Natural killer cell (primary cell): ENCODE measurements at places on chromosomes 7 and 10.

- no peaks in the 10 kb centered on the region for H3K4me1 ChIP-seq
- H3K27ac ChIP-seq: no peak overlapping the region
- H3K36me3 ChIP-seq: no peaks in the 10 kb centered on the region
- H3K27me3 ChIP-seq: no peaks in the 10 kb centered on the region
Measured at GRCh38 chr10:31121757-31122577, 90.3 kb upstream of the ZNF438 start.

GRCh38 chr7:18276380-18276779, 219.2 kb upstream of the HDAC9 start:
- H3K27ac ChIP-seq: no peak overlapping the region
- H3K4me3 ChIP-seq: no peak overlapping the region
- no peak for DNase-seq
- H3K4me1 ChIP-seq: no peaks in the 10 kb centered on the region
- no peaks in the 10 kb centered on the region for H3K36me3 ChIP-seq

DNA sequence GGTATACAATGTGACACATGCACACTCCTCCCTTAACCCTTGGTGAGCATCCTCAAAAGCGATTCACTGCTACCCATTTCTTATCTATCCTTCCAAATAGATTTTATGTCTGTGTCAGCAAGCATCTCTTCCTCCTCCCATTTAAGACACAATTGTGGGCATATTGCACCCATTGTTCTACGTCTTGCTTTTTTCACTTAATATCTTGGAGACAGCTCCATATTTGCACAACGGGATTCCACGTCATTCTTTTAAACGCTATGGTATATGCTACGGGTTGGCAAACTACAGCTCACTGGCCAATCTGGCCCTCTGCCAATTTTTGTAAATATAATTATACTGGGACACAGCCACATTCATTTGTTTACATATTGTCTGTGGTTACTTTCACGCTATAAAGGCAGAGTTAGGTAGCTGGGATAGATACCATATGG, 88.6 kb downstream of the RNF216 start:
- H3K4me1 ChIP-seq: peaks cover 61% of the 10 kb centered on the region
- H3K36me3 ChIP-seq: peaks cover 7% of the 10 kb centered on the region
- no peaks in the 10 kb centered on the region for H3K27me3 ChIP-seq

GRCh38 chr7:44977304-44977958, 1.4 kb downstream of the MYO1G start:
- peak overlapping the region; percentile 96 for H3K27ac ChIP-seq
- DNase-seq: peak; percentile 64
- H3K4me3 ChIP-seq: peak overlapping the region; percentile 93
- H3K4me1 ChIP-seq: peaks cover 84% of the 10 kb centered on the region

- no peak overlapping the region for H3K4me3 ChIP-seq
- no peaks in the 10 kb centered on the region for H3K27me3 ChIP-seq
- DNase-seq: no peak
Measured at GRCh38 chr10:131825150-131825848, 75.5 kb upstream of the PPP2R2D start.

DNA sequence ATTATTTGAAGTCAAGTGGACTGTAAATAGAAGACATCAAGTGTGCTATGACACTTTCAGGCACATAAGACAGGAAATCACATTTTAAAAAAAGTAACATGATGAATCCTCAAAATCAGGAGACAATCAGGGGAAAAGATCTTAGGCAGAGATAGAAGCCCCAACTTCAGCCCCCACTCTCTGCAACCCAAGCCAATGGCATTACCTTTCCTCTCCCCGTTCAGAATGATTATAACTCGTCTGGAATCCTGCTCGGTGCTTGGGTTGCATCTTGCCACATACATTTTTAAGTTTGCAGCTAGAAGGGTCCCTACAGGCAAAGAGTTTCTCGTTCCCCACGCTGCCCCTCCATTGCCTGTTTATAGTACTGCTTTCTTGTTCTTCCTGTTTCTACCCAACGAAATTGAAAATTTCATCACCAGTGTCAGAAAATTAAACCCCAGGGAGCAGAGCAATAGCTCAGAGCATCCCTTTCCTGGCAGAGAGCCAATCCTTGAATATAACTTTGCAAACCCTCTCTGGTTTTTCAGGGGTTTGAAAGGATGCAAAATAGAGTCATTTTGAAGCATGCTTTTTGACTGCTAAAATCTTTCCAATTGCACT, 260.5 kb upstream of the AOAH start:
- H3K4me3 ChIP-seq: no peak overlapping the region
- H3K27ac ChIP-seq: no peak overlapping the region
- no peak for DNase-seq
- no peaks in the 10 kb centered on the region for H3K36me3 ChIP-seq

- no peaks in the 10 kb centered on the region for H3K27me3 ChIP-seq
- no peak for DNase-seq
- peaks cover 41% of the 10 kb centered on the region for H3K36me3 ChIP-seq
- H3K27ac ChIP-seq: no peak overlapping the region
- peaks cover 53% of the 10 kb centered on the region for H3K4me1 ChIP-seq
- no peak overlapping the region for H3K4me3 ChIP-seq
Measured at GRCh38 chr7:5394264-5395105, 29.1 kb downstream of the TNRC18 start.

DNA sequence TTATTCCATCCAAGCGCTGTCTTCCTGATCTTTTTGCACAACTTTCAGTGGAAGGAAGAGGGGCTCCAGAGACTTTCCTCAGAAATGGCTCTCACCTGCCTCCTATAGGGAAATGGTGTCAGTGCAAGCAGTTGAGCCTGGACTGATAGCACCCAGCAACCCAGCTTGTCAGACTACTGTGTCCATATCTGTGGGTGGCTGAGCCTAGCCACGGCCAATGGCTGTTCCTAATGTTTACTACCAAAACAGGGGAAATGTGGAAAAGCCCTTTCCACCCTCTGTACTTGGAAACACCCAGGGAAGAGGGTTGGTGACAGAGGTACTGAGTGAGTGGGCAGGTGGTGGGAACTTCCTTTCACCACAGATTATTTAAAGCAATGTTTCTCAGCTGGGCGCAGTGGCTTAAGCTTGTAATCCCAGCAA, 4.3 kb upstream of the YKT6 start:
- H3K27me3 ChIP-seq: peaks cover 3% of the 10 kb centered on the region
- peaks cover 3% of the 10 kb centered on the region for H3K4me1 ChIP-seq
- no peak overlapping the region for H3K4me3 ChIP-seq
- no peaks in the 10 kb centered on the region for H3K36me3 ChIP-seq
- peak; percentile 58 for DNase-seq

DNA sequence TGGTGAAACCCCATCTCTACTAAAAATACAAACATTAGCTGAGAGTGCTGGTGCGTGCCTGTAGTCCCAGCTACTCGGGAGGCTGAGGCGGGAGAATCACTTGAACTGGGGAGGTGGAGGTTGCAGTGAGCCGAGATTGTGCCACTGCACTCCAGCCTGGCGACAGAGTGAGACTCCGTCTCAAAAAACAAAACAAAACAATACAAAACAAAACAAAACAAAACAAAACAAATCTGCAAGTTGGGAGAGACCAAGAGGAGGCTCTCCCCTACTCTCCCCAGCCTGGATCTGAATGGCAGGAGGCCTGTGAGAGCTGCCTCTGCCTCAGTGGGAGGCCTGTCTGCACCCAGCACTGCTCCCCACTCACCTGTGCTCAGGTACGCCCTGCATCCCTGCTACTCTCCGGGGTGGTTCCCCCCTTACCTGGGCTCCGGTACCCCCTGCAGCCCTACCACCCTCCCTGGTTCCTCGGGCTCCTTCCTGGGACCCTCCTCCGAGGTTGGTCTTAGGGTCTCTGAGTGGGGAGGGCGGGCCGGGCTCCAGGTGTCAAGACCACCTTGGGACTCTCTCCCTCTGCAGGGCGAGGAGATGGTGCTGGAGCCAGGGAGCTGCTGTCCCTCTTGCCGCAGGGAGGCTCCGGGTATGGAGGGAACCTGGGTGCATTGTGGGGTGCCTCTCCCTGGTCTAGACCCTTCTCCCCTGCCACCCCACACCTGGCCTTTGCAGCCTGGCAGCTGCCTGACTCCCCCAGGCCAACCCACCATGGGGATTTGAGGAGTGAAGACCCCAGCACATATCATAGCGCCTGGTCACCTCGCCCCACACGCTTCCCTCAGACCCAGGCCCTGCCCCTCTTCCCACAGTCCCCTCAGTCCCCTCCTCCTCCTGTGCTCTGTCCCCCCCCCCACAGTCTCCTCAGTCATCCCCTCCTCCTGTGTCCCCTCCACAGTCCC, 9.5 kb upstream of the ZNF862 start:
- H3K27ac ChIP-seq: no peak overlapping the region
- H3K4me1 ChIP-seq: no peaks in the 10 kb centered on the region
- no peaks in the 10 kb centered on the region for H3K36me3 ChIP-seq
- no peak for DNase-seq

DNA sequence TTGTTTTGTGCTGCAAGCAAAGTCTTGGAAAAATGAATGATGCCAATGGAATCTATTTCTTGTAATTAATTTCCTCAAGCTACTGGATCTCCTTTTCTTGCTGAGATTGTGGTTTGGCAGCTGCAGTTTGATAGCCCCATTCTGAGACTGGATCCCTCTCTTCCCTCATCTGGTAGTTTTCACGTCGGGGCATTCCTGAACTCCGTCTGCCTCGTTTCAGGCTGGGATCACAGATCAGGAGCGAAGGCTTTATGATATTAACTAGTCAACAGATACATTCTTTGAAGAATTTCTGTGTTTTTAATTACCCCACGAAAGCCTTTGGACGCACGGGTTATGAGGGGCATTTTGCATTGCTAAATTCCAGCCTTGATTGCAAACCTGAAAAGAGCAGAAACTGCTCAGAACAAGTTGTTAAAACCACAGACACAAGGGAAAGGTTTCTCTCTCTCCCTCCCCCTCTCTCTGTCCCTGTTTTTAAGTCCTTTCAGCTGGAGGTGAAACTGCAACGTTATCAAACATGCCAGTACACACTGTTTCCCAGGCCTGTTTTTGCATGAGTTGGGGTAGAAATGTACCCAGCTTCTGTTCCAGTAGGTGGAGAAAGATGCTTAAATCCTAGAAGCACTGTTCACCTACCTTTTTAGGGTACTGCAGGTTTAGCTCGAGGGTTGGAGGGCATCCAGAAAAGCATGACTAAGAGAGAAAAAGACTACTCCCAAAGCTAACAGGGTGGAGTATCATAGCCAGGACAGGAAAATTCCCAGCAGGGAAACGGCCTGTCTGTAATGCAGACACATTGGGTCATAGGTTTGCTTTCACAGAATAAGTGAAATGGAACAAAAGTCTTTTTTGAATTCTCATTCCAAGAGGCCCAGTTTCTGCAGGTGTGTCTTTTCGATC, 124.3 kb downstream of the CUX1 start:
- H3K27me3 ChIP-seq: no peaks in the 10 kb centered on the region
- no peaks in the 10 kb centered on the region for H3K36me3 ChIP-seq
- H3K4me1 ChIP-seq: no peaks in the 10 kb centered on the region
- no peak overlapping the region for H3K4me3 ChIP-seq
- DNase-seq: no peak

- H3K4me1 ChIP-seq: no peaks in the 10 kb centered on the region
- H3K27me3 ChIP-seq: no peaks in the 10 kb centered on the region
- DNase-seq: no peak
- H3K27ac ChIP-seq: no peak overlapping the region
Measured at GRCh38 chr10:67115972-67116371, 190.1 kb downstream of the LRRTM3 start.

DNA sequence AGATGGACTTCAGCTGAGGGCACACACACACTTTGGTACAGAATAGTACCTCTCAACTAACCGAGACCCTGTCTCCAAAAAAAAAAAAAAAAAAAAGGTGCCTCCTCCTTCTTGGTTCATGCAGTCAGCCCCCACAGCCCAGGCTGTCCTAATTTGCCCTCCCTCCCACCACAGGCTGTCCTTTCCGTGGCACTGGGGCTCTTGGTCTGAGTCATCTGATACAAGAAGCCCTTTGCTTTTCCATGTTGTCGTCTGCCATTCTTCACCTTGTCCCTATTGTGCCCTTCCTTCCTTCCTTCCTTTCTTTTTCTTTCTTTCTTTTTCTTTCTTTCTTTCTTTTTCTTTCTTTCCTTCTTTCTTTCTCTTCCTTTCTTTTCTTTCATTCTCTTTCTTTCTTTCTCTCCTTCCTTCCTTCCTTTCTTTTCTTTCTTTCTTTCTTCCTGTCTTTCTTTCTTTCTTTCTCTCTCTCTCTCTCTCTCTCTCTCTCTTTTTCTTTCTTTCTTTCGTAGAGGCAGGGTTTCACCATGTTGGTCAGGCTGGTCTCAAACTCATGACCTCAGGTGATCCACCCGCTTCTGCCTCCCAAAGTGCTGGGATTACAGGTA, 96.0 kb upstream of the IKZF1 start:
- peaks cover 63% of the 10 kb centered on the region for H3K4me1 ChIP-seq
- H3K27me3 ChIP-seq: no peaks in the 10 kb centered on the region
- peak; percentile 24 for DNase-seq
- H3K27ac ChIP-seq: no peak overlapping the region
- H3K4me3 ChIP-seq: no peak overlapping the region

DNA sequence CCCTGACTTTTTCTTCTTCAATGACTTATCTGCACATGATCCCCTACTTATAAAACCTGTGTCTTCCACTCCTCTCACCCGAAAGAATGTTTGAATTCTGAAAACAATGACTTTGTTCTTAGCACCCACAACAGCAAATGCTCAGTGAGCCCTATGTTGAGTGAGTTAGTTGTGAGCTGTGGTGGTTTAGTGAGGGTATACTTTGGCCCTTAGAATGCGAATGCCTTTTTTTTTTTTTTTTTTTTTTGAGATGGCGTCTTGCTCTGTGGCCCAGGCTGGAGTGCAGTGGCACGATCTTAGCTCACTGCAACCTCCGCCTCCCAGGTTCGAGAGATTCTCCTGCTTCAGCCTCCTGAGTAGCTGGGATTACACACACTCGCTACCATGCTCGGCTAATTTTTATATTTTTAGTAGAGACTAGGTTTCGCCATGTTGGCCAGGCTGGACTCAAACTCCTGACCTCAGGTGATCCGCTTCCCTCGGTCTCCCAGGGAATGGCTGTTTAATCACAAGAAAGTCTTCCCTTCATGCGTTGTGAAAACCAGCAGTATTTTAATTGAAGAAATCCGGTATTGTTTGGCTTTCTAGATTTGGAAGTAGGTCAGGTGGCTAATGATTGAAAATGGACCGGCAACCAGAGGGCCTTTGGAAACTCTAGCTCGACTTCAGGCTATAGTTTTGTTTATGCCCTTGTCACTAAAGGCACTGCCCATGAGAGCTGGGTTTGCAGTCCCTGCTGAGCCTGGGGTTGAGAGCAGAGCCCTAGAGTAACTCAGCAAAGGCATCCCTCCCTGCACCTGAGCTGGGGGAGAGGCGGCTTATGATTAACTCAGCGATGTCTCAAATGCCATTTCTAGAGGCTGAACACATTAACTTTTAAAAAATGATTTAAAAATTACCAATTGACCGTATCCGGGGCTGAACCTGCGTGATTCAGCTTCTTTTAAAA, 41.3 kb downstream of the CUX1 start:
- H3K4me1 ChIP-seq: peaks cover 33% of the 10 kb centered on the region
- H3K27ac ChIP-seq: no peak overlapping the region
- no peaks in the 10 kb centered on the region for H3K36me3 ChIP-seq
- no peak for DNase-seq
- H3K27me3 ChIP-seq: no peaks in the 10 kb centered on the region

GRCh38 chr7:77348371-77348813, 67.8 kb downstream of the GSAP start:
- peak overlapping the region; percentile 69 for H3K27ac ChIP-seq
- H3K27me3 ChIP-seq: no peaks in the 10 kb centered on the region
- no peak for DNase-seq
- H3K4me3 ChIP-seq: no peak overlapping the region
- H3K36me3 ChIP-seq: peaks cover 9% of the 10 kb centered on the region

GRCh38 chr7:119123326-119123725, 898.8 kb downstream of the ANKRD7 start:
- H3K4me1 ChIP-seq: no peaks in the 10 kb centered on the region
- H3K27me3 ChIP-seq: no peaks in the 10 kb centered on the region
- H3K4me3 ChIP-seq: no peak overlapping the region
- H3K27ac ChIP-seq: no peak overlapping the region
- no peaks in the 10 kb centered on the region for H3K36me3 ChIP-seq
